ENCODE measurements at places on chromosomes 4 and X.
A peak's percentile ranks its signal among the peaks of the same experiment; 100 is the strongest.

DNA sequence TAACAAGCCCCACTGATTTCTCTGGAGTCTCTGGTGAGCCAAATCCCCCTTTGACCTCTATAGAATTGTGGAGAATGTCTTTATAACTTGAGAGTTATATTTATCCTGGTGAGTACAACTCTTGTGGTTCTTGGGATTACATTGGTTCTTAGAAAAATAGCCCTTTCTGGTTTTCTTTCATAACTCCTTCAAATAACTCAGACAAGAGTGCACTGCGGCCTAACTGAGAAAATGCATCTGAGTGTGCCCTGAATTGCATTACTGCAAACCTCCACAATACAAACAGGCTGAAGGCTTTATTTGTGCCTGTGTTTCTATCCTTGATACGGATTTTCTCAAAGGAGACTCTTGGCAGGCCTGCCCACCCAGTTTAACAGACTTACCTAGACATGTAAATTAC lies 2.7 kb downstream of the BEX3 start:
- no peak for DNase-seq

- no peak for DNase-seq
Observed at GRCh38 chr4:143257356-143257755, 72.6 kb downstream of the USP38 start.

GRCh38 chr4:84916227-84916626 lies 50.3 kb downstream of the WDFY3 start:
- DNase-seq: no peak

DNA sequence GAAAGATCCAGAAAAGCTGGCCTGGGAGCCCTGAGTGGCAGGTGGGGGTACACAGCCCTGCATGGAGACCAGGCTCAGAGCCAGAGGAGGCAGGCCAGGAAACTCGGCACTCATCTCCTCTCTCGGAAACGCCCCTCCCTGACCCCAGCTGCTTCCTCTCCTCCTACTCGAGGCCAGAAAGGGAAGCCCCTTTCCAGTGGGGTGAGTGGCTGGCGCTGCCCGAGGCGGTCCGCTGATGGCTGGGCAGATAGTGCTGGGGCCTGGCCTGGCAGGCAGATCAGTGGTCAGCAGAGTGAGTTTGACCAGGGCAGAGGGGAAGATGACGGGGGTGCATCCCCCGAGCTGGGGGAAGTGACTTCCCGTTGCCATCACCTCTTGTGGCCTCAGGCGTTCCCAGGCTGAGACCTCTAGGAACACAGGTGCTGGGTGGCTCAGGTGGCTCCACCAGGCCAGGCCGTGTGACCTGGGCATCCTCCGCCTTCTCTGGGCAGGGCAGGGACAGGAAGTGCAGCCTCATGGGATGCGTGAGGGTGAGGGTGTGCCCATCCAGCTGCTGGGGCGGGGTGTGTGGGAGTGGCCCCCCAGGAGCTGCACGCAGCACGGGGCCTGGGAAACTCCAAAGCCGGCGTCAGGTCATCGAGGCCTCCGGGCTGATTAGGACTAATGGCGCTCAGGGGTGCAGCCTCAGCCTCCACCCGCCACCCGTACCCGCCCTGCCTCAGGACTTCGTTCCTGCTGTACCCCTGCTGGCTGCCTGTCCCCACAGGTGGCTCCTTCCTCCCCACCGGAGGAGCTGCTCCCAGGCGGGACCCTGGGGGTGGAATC lies 5.7 kb downstream of the SH3BP2 start:
- peak; percentile 82 for DNase-seq

Data from left forelimb (tissue), 1 donor.